Pancreas (tissue), 10 donors: ENCODE measurements at places on chromosomes 2 and 18.
A peak's percentile ranks its signal among the peaks of the same experiment; 100 is the strongest.

- no peak for DNase-seq
Observed at GRCh38 chr18:10949655-10950054, 199.7 kb downstream of the PIEZO2 start.

DNA sequence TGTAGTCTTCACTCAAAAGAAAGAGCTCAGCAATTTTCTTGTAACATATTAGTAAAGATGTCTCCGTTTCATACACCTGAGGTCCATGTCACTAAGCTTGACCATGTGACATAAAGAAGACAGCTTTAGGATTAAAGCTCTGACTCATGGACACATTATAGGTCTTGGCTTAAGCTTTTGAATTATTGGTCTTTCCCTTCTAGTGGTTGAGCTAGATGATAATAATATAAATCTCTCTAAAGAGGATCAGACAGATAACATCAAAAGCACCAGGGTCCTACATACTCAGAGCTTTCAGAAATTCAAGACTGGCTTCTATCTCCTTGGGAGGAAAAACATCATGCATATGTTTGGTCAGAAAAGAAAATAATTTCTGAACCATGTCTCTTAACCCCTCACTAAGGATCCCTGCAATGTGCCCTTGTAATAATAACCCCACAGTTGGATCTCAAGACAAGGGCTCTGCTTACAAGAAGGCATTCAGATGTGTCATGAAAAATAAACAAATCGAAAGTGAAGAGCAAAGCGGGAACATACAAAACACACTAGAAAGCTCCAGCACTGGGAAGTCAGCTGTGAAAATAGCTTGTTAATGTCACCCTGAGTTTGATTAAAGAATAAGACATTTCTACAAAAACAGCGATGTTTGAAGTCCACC is 174.5 kb downstream of the PID1 start:
- no peak for DNase-seq

DNA sequence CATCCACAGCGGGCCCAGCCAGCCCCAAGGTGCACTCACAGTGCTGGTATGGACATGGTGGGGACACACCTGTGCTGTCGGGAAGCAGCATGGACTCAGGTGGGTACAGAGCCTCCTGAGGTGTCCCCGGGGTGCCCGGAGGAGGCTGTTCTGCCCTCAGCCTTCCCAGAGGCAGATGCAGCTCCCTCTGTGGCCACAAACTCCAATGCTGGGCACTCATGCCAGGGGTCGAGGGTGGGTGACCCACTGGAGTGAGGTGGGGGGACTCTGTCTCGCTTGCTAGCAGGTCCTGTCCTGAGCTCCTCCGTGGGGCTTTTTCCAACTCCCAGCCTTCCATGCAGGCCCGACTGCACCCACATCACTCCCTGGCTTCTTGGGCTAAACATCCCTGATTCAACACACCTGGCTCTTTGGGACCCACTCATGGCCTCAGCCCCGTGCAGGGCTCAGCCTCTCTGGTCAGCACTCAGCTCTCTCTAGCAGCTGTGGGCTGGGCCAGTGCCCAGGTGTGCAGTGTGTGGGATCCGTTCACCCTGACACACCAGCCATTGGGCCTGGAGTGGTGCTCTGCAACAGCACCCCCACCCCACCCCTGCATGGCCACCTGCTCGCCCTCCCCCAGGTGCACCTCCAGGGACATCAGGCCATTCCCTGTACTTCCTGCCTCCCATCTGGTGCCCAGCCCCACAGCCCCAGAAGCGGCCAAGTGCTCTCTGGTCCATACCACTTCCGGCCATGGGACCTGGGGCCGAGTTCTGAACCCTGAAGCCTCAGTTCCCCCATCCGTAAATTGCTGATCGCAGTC is 16.0 kb downstream of the RAMP1 start:
- DNase-seq = no peak

DNA sequence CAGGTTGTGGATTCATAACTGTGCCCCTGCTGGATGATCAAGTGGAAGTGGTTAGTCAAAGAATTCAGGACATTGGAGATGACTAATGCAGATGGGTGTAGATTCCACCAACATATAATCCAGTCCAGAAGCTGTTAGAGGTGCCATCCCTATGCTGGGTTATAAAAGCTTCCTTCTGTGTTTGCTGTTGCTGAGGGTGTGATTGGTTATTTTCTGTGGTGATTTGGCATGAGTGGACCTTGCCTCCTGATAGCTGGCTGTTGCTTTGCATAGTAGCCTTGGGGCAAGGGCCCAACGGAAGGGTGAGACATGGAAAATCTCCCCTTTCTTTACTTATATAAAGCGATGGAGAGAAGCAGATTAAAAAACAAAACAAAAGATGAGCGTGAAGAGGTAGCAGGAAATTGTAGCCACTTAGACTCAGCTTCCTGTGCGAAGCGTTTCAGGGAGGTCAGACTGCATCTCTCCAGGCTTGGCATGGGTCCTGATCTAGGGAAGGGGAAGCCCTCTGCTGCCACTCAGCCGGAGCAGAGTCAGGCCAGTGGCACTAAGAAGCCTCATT is 190.4 kb downstream of the FMNL2 start:
- DNase-seq = peak; percentile 45

DNA sequence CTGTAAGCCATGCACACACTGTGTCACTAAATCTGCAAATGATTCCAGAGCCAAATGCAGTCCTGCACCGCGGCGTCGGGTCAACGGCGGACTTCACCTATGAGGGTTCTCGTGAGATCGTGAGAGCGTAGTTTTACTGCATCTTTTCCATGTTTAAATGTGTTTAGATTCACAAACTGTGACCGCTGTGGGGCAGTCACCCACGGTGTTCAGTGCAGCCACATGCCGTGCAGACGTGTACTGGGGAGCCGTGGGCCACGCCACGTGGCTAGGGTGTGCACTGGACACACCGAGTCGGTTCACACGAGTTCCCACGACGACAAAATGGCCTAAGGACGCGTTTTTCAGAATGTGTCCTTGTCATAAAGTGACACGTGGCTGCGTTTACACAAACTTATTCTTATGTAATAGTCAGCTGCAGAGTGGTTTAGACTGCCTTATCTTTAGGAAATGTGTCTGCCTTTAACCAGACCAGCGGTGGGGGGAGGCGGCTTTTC is 34.1 kb downstream of the NFATC1 start:
- no peak for DNase-seq

GRCh38 chr18:40546875-40547274 is 1408.2 kb upstream of the PIK3C3 start:
- DNase-seq = no peak

DNA sequence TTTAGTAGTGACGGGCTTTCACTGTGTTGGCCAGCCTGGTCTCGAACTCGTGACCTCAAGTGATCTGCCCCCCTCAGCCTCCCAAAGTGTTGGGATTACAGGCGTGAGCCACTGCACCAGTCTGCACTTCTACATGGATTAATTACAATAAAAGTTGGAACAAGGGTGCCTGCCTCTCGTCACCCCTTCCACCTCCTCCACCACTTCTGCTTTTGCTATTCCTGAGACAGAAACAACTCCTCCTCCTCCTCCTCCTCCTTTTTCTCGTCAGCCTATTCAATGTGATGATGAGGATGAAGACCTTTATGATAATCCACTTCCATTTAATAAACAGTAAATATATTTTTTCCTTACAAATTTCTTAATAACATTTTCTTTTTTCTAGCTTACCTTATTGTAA is 35.2 kb downstream of the SRBD1 start:
- DNase-seq = no peak

DNA sequence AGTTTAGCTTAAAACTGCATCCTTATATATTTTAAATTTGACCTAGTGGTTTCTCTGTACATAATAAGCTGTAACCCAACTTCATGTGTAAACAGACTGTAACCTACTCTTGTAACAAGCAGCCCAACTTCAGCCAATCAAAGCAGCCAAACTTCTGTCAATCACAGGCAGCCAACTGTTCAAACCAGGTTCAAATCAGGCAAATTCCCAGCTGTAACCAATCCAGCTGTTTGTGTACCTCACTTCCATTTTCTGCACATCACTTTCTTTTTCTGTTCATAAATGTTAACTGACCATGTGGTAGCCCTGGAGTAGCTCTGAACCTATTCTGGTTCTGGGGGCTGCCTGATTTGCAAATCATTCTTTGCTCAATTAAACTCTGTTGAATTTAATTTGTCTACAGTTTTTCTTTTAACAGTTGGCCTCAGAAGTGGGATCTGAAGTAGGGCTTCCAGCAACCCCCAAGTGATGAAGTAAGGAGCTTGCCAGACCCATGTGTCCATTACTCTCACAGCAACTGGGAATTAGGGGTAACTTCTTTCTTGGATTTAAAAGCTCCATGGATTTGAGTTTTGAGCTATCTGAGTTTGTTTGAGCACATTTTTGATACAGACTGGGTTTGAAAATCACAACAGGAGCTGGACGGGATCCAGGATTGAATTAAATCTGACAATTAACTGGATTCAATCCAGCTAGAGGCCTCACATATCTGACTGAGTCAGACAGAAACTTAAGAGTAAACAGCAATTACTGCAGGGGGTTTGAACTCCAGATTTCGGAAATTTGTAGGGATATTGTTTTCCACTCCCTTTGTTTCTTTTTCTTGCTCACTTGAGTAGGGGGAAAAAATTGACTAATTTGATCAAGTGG is 1569.7 kb upstream of the SLC39A10 start:
- no peak for DNase-seq

GRCh38 chr2:46258937-46259776 is 38.0 kb upstream of the EPAS1 start:
- DNase-seq = no peak

GRCh38 chr18:13943338-13943737 is 28.0 kb upstream of the MC2R start:
- no peak for DNase-seq

DNA sequence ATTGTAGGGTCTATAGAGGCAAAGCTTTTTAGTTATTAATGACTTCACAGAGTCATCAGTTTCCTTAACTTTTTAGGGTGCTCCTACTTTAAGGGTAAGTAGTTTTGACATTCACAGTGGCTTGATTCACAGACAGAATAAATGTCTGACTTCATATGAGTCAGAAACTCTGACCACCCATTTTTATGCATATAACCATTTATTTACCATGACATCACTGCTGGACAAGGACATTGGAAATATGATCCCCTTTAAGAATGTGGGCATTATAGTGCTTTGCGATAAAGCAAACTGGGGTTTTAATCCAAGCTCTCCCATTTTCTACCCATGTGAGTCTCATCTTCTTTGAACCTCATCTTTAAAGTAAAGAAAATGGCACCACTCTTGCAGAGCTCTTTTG is 162.0 kb upstream of the MC4R start:
- no peak for DNase-seq

DNA sequence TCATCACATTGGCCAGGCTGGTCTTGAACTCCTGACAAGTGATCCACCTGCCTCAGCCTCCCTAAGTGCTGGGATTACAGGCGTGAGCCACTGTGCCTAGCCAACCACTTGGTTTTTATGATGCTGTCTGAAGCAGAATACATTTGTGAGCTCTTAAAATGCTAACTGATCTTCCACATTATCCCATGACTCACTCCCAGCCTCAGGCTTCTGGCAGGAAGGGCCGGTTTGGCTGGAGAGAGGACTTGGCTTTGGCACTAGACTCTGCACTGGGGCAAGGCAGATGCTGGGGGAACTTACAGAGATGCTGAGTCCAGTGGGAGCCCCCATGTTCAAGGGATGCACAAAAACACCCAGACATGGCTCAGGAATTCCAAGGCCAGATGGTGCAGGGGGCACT is 40.5 kb upstream of the SH3BP4 start:
- DNase-seq = no peak

GRCh38 chr2:188787021-188787657 is 187.0 kb upstream of the COL3A1 start:
- no peak for DNase-seq

- DNase-seq = no peak
Observed at GRCh38 chr2:61774351-61774750, 79.5 kb downstream of the FAM161A start.

DNA sequence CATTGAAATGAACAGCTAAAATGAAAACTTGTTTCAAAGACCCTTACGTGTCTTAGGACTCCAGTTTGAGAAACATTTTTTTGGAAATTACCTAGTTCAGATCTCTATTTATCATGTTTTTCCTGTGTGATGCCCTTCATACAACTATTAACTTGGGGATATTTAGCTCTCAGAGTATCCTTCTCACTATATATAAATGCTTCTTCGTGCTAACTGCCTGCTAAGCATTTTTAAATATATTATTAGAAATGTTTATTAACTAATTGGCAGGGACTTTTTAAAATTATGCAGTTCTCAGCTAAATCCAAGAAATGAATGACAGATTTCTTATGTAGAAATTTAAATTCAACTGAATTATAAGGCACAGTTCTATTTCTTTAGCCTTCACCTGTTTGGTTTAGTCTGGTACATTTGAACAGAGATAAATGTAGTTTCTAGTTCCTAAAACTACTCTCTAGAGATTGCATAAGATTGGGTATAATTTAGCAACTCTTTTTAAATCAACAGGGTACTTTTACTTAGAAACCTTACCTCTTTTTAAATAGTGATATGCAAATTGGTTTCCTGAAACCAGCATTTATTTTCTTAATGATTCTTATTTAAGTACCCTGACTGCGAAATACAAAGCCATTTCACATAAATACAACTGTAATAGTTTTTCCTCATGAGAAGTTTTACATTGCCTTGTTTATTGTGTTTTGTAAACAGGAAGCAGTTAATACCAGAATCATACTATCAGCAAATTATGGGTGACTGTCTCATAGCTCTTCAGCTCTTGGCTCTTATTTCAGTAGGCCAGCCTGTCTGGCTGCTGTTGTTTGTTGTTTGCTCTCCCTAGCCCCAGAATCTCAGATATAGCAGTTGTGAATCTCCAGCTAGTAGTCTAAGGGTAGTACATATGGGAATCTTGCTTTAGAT is 140.7 kb downstream of the PTRHD1 start:
- no peak for DNase-seq

DNA sequence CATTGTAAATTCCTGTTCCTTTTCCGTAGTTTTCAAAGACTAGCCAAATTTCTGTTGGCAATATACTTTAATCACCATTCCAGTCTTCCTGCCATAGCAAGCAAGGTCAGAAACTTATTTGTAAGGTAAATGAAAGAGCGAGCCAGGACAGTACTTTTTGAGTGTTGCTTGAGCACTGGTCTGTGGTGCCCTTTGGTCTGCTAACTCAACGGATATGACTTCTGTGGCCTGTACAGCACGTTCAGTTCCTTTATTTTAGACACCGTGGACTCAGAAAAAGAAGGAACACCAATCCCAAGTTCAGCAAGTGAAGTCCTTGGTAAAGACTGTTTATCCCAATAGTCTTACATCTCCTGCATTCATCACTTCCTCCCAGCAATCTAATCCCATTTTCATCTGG is 166.3 kb downstream of the MYO1B start:
- DNase-seq = no peak

DNA sequence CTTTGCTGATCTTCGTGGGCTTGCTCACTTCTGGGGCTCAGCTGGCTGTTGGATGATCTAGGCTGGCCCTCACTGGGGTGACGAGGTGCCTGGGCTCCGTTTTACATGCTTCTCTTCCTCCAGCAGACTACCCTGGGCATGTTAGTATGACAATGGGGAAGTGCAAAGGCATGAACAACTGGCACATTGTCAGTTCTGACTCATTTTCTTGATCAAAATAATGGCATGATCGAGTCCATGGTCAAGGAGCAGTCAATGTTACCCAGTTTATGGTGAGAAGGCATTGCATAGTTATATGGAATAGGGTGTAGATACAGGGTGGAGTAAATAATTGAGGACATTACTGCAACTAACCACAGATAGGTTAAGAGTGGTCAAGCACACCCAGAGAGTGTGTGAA is 10.0 kb upstream of the UPP2 start:
- DNase-seq = no peak

- no peak for DNase-seq
Observed at GRCh38 chr2:60641811-60642788, 88.6 kb upstream of the BCL11A start.
